ENCODE measurements at places on chromosomes 2 and 18. TPM values are rescaled to one million over a fixed set of nuclear protein-coding genes. Genes with fewer than 3 reads are reported as not detected.
A peak's percentile ranks its signal among the peaks of the same experiment; 100 is the strongest.

The CPLX4 gene
- total RNA-seq = not detected

GRCh38 chr2:138415985-138416384 is 85.6 kb upstream of the SPOPL start:
- H3K4me3 ChIP-seq = no peak overlapping the region
- no peak overlapping the region for H3K27ac ChIP-seq
- no peaks in the 10 kb centered on the region for H3K36me3 ChIP-seq
- no peak for DNase-seq
- H3K4me1 ChIP-seq = no peaks in the 10 kb centered on the region

The PSMD14 gene
- total RNA-seq = 93.1 TPM

DNA sequence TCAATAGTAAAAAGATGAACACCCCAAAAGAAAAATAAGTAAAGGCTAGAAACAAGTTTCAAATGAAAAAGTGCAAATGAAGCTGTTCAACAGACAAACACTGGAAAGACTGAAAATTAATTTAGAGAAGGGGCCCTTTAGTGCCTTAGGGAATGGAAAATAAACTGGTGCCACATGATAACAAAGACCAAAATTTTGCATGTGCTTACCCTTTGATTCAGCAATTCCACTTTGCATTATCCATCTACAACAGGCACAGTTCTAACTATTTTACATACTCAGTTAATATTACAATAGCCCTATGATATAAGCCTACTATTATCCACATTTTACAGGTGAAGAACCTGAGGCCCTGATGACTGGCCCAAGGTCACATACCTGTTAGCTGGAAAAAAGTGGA is 183.9 kb downstream of the NBAS start:
- no peaks in the 10 kb centered on the region for H3K27me3 ChIP-seq
- H3K4me3 ChIP-seq = no peak overlapping the region
- no peaks in the 10 kb centered on the region for H3K4me1 ChIP-seq
- no peak overlapping the region for H3K27ac ChIP-seq

The GRHL1 gene
- 1.2 TPM for total RNA-seq

The ACMSD gene
- not detected for total RNA-seq

- no peak for DNase-seq
- no peaks in the 10 kb centered on the region for H3K4me1 ChIP-seq
- H3K4me3 ChIP-seq = no peak overlapping the region
- no peaks in the 10 kb centered on the region for H3K27me3 ChIP-seq
Observed at GRCh38 chr2:69490486-69490885, 53.3 kb upstream of the NFU1 start.

The RIT2 gene
- total RNA-seq = not detected

GRCh38 chr2:147548451-147548850 is 296.4 kb upstream of the ACVR2A start:
- no peaks in the 10 kb centered on the region for H3K27me3 ChIP-seq
- no peak overlapping the region for H3K27ac ChIP-seq

DNA sequence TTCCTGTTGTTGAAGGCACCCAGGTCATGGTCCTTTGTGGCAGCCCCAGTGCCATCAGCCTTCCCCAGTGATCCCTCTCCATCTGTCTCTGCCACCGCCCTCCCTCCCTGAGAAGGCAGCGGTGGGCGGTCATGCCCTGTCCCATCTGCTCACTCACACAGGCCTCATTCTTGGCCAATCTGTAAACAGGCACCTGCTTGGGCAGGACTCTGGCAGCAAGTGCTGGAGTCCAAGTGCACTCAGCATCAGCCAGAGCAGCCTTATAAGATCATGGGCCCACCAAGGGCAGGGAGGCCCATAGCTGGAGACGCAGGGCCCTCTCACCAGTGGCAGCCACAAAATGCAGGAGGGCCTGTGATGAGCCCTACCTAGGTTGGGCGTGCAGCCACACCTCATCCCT is 140.9 kb downstream of the TWIST2 start:
- H3K4me3 ChIP-seq = no peak overlapping the region
- no peak overlapping the region for H3K27ac ChIP-seq
- H3K36me3 ChIP-seq = no peaks in the 10 kb centered on the region
- H3K27me3 ChIP-seq = peaks cover 19% of the 10 kb centered on the region

GRCh38 chr2:61774351-61774750 is 79.5 kb downstream of the FAM161A start:
- H3K4me1 ChIP-seq = peaks cover 6% of the 10 kb centered on the region
- H3K36me3 ChIP-seq = no peaks in the 10 kb centered on the region
- DNase-seq = no peak
- no peak overlapping the region for H3K4me3 ChIP-seq

The XDH gene
- total RNA-seq = 0.08 TPM

The ANKRD29 gene
- 0.79 TPM for total RNA-seq

DNA sequence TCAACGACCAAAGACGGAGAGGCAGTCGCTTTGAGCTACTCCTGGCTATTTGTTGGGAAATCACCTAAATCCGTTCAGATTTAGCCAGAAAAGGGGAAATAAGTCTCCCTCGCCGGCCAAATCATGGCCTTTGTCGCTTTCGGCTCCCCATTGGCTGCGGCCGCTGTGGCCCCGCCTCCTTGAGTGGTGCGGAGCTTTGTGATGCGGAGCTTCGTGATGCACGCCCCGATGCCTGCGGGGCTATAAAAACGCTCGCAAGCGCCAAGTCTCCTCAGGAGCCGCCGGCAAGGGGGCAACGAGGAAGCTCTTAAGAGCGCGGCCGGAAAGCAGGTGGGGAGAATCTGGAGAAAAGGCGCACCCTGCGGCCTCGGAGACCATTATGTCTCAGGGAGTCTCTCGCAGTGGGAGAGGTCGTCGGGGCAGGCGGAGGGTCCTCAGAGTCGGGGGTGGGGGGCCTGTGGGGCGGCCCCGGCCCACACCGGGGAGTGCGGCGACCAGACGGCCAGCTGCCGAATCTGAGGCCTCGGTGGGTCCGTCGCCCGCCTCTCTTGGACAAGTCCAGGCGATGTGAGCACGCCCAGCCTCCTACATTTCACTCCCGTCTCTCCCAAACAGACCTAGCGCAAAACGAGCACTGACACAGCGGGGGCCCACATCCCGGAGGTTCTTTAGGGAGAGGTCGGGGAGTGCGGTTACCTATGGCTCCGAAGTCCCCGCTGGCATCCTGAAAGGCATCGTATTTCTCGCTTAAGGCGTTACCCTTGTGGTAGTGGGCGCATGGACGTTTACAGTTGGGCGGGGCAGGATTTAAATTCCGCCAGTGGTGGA is at the start of gene CABYR:
Gene CABYR (plus strand): TSS at position 274 of the 828 bp plus-strand sequence. CDS start 4,053 bp downstream, outside the sequence.
- no peak within 1 kb of the TSS for H3K27ac ChIP-seq
- no peaks in the 10 kb centered on the region for H3K36me3 ChIP-seq
- peak within 1 kb of the TSS; percentile 60 for H3K4me3 ChIP-seq
- DNase-seq = peak; percentile 78

GRCh38 chr2:16736633-16737032 is 71.0 kb upstream of the CYRIA start:
- no peak overlapping the region for H3K27ac ChIP-seq
- H3K4me3 ChIP-seq = no peak overlapping the region
- peaks cover 13% of the 10 kb centered on the region for H3K4me1 ChIP-seq
- no peak for DNase-seq
- H3K36me3 ChIP-seq = no peaks in the 10 kb centered on the region

GRCh38 chr2:96097951-96098823 is 18.2 kb downstream of the ADRA2B start:
- peak overlapping the region; percentile 15 for H3K27ac ChIP-seq
- H3K27me3 ChIP-seq = no peaks in the 10 kb centered on the region
- DNase-seq = no peak
- no peak overlapping the region for H3K4me3 ChIP-seq

GRCh38 chr2:36762764-36763490 is 66.4 kb downstream of the VIT start:
- no peaks in the 10 kb centered on the region for H3K36me3 ChIP-seq
- H3K4me1 ChIP-seq = no peaks in the 10 kb centered on the region
- H3K4me3 ChIP-seq = no peak overlapping the region
- peaks cover 6% of the 10 kb centered on the region for H3K27me3 ChIP-seq
- no peak for DNase-seq

- peaks cover 3% of the 10 kb centered on the region for H3K4me1 ChIP-seq
- H3K27me3 ChIP-seq = no peaks in the 10 kb centered on the region
- no peak overlapping the region for H3K27ac ChIP-seq
- DNase-seq = no peak
- H3K36me3 ChIP-seq = no peaks in the 10 kb centered on the region
- H3K4me3 ChIP-seq = no peak overlapping the region
Observed at GRCh38 chr2:42147641-42148274, 21.4 kb upstream of the EML4 start.

The ATP6V1B1 gene
- total RNA-seq = not detected

- no peaks in the 10 kb centered on the region for H3K27me3 ChIP-seq
- H3K27ac ChIP-seq = no peak overlapping the region
- DNase-seq = no peak
- H3K36me3 ChIP-seq = no peaks in the 10 kb centered on the region
- no peak overlapping the region for H3K4me3 ChIP-seq
Observed at GRCh38 chr2:64219149-64219548, 74.9 kb upstream of the PELI1 start.

GRCh38 chr18:2312440-2312839 is 258.9 kb downstream of the METTL4 start:
- no peaks in the 10 kb centered on the region for H3K4me1 ChIP-seq
- no peaks in the 10 kb centered on the region for H3K27me3 ChIP-seq
- no peaks in the 10 kb centered on the region for H3K36me3 ChIP-seq
- no peak for DNase-seq
- H3K27ac ChIP-seq = no peak overlapping the region

The MAPRE3 gene
- total RNA-seq = 148 TPM

DNA sequence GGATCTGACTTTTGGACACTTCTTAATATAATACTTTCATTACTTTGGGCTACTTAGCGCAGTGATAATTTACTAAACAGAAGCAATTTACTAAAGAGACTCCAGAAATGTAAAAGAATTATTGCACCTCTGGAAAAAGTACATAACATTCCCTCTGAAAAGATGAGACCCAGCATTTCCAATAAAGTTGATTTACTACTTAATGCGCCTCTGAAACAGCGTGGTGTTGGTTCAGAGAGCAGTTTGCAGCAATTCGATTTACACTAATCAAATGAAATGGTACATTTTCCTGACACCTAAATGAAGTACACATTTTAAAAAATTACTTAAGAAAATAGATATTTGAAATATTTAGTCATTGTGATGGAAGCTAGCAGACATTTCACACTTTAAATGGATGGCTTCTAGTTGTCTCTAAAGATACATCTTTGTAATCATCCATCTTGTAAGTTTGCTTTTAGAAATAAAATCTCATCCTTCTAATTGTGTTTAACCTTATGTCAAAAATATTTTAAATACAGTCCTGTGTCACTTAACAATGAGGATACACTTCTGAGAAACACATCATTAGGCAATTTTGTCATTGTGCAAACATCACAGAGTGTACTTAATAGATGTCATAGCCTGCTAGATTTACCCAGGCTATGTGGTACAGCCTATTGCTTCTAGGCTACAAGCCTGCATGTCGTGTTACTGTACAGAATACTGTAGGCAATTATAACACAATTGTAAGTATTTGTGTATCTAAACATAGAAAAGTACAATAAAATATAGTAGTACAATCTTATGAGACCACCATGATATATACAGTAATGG is 284.6 kb upstream of the UBE2E3 start:
- no peak overlapping the region for H3K4me3 ChIP-seq
- peaks cover 5% of the 10 kb centered on the region for H3K4me1 ChIP-seq
- no peak for DNase-seq
- no peaks in the 10 kb centered on the region for H3K27me3 ChIP-seq
- no peak overlapping the region for H3K27ac ChIP-seq
- no peaks in the 10 kb centered on the region for H3K36me3 ChIP-seq

DNA sequence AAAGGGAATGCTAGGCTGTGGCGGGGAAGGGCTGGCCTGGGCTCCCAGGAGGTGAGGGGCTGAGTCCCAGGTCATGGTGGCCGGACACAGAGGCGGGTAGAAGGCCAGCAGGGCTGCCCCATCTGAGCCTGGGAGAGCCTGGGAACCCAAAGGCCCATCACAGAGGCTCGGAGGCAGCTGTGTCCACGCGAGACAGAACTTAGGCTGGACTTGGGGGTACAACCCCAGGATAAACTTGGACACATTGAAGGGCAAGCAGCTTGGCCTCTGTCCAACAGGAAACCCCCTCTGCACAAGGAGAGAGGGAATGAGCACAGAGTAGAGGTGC is 95.9 kb downstream of the ZFP36L2 start:
- no peak for DNase-seq
- H3K4me1 ChIP-seq = peaks cover 28% of the 10 kb centered on the region
- no peak overlapping the region for H3K4me3 ChIP-seq
- H3K36me3 ChIP-seq = no peaks in the 10 kb centered on the region
- no peaks in the 10 kb centered on the region for H3K27me3 ChIP-seq

- no peaks in the 10 kb centered on the region for H3K4me1 ChIP-seq
- H3K27me3 ChIP-seq = no peaks in the 10 kb centered on the region
- H3K4me3 ChIP-seq = no peak overlapping the region
- no peaks in the 10 kb centered on the region for H3K36me3 ChIP-seq
Observed at GRCh38 chr18:48090702-48091101, 160.2 kb upstream of the SMAD2 start.

The POU3F3 gene
- total RNA-seq = not detected

The TNFAIP6 gene
- total RNA-seq = 0.32 TPM

The TSPYL6 gene
- not detected for total RNA-seq

DNA sequence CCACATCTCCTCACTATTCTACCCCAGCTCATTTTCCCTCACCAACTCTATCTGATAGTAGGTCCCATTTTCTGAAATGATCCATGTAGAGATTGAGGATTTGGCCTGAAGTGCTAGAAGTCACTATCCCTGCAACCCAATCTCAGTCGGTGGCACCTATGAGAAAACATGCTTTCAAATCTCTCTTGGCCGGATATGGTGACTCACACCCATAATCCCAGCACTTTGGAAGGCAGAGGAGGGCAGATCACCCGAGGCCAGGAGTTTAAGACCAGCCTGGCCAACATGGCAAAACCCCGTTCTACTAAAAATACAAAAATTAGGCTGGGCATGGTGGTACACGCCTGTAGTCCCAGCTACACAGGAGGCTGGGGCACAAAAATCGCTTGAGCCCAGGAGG is 19.1 kb upstream of the MARCHF4 start:
- no peak overlapping the region for H3K27ac ChIP-seq
- H3K27me3 ChIP-seq = no peaks in the 10 kb centered on the region
- no peak overlapping the region for H3K4me3 ChIP-seq
- H3K4me1 ChIP-seq = no peaks in the 10 kb centered on the region
- no peak for DNase-seq

The TTN gene
- 4,462 TPM for total RNA-seq

DNA sequence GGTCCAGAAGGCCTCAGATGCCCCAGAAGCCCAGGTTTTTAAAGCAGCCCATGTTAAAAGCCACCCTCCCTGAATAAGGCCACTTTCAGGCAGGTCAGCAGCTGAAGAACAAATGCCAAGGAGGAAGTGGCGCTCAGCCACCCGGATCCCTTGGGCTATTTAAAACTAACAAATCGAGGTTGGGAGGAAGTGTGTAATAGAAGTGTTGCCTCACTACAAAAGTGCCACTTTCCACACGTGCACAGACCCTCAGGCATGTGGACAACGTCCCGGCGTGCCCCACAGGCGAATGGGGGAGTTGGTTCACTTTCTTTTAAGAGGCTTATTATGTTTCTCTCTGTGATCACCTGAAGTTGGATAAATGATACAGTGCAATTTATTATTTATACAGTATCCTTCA is 173.8 kb upstream of the SALL3 start:
- DNase-seq = no peak
- no peak overlapping the region for H3K4me3 ChIP-seq
- no peaks in the 10 kb centered on the region for H3K36me3 ChIP-seq
- no peaks in the 10 kb centered on the region for H3K4me1 ChIP-seq

- H3K27me3 ChIP-seq = no peaks in the 10 kb centered on the region
- no peak for DNase-seq
- H3K27ac ChIP-seq = no peak overlapping the region
- no peaks in the 10 kb centered on the region for H3K4me1 ChIP-seq
- H3K36me3 ChIP-seq = no peaks in the 10 kb centered on the region
Observed at GRCh38 chr2:60499651-60500265, 53.7 kb downstream of the BCL11A start.

- no peak for DNase-seq
- H3K27ac ChIP-seq = no peak overlapping the region
- no peaks in the 10 kb centered on the region for H3K4me1 ChIP-seq
- no peaks in the 10 kb centered on the region for H3K36me3 ChIP-seq
- no peak overlapping the region for H3K4me3 ChIP-seq
Observed at GRCh38 chr2:196449083-196449482, 190.4 kb upstream of the CCDC150 start.
